ENCODE measurements at places on chromosomes 1 and 21. TPM values are rescaled to one million over a fixed set of nuclear protein-coding genes. Genes with fewer than 3 reads are reported as not detected.

DNA sequence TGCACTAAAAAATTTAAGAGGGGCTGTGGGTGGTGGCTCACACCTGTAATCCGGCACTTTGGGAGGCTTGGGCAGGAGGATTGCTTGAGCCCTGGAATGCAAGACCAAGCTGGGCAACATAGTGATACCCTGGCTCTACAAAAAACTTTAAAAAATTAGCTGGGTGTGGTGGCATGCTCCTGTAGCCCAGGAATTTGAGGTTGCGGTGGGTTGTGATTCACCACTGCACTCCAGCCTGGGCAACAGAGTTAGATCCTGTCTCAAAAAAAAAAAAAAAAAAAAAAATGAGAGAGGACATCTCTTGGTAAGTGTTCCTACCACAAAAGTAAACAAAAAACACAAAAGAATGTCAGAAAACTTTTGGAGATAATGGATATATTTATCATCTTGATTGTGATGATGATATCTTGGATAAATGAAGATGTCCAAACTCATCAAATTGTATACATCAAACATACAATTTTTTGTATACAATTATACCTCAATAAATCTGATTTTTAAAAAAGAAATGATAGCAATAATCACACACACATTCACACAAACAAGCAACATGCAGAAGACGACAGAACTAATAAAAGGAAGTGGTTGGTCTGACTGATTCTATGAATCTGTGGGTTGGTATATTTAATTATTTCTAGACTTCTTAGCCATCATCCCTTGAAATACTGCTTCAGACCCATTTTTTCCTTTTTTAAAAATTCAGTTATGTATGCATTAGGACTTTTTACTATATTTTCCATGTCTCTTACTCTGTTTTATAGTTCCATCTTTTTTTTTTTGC lies 465.9 kb downstream of the PLA2G4A start:
- DNase-seq: no peak

DNA sequence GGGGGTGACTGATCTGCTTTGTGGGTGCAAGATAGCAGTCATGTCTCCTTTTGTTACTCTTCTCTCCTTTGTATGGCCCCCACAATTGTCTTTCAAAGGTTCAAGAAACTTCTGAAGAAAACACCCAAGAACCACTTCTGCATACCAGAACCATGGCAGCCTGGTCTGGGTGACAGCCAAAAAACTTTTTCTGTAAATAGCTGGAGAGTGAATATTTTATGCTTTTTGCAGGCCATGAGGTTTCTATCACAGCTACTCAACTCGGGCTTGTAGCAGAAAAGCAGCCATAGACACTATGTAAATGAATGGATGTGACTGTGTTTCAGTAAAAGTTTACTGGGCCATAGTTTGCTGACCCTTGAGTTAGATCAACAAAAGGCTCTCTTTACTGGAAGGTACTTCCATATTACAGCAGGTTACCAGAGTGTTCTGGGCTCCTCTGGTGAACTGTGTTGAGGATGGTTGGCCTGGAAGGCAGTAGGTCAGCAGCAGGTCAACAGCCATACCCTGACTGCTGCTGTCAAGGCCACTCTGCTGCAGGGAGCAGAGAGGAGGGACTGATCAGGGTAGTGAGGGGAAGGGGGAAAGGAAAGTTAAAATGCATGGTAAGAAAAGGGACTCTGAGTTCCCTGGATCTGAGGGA lies 116.4 kb downstream of the GDAP2 start:
- no peak for DNase-seq

- DNase-seq: no peak
These were observed 194.2 kb downstream of the LRRIQ3 start for GRCh38 chr1:74003806-74004205.

Gene LDLRAD1
- not detected for polyA plus RNA-seq

Gene NUAK2
- 8.9 TPM for polyA plus RNA-seq

GRCh38 chr1:76294482-76295194 lies 220.1 kb downstream of the ST6GALNAC3 start:
- DNase-seq: no peak

- DNase-seq: no peak
These were observed 43.8 kb upstream of the KCNE2 start for GRCh38 chr21:34320011-34320410.

DNA sequence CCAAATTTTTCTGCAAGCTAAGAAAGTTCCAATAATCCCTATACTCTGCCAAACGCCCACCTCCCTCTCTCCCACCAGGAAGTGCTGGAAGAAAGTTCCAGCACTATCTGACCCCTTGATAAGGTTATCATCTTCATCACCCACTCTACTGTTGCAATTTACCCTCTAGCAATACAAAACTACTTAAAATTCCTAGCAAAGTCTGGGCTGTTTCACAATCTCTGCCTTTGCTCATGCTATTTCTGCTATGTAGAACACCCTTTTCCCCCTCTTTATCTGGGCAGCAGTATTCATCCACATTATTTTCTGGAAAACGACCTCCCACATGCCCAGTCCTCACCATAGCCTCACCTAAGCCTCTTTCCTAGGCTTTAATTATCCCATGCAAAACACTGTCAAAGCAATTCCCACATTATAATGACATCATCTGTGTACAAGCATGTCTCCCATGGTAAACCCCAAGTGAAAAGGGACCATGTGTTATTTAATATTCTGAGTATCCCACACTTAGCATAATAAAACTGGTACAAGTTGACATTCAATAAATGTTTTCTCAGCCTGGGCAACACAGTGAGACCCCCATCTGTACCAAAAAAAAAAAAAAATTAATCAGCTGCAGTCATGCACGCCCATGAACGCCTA lies 12.0 kb downstream of the F11R start:
- no peak for DNase-seq

GRCh38 chr1:2425892-2426291 lies 13.5 kb upstream of the PEX10 start:
- DNase-seq: no peak

Gene VANGL2
- polyA plus RNA-seq: 20.6 TPM

DNA sequence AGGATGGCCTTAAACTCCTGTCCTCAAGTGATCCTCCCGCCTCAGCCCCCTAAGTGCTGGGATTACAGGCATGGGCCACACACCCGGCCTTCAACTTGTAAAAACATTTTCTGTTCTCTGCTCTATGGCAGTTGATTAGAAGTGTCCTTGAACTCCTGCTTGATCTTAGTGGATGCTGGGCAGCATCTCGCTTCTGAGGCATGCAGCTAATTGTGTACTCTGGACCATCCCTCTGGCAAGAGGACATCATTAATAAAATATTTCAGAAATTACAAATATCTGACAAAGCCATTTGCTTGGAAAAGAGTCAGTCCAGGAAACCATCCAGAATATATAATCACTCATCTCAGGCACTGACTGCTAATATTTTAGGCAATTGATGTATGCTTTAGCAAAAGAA lies 8.1 kb downstream of the NGF start:
- DNase-seq: no peak

DNA sequence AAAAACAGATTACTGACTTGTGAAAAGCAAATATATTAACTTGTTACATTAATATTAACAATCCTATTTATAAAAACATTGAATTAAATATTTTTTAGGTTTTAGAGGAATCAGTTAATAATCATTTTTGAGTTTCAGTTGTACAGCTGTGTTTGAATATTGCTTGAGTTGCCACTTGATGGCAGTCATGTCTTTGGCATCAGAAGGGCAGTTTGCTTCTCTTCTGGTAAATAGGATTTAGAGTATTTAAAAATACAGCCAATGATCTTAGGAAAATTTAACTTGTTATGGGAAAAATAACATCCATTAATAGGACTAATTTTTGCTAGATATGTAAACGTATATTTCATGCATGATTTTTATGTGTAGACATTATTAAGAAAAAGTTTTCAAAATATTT lies 234.1 kb downstream of the NCAM2 start:
- DNase-seq: no peak

Gene HAO2
- not detected for polyA plus RNA-seq

Gene IL19
- polyA plus RNA-seq: not detected

GRCh38 chr21:41819856-41820281 lies 53.0 kb upstream of the RIPK4 start:
- no peak for DNase-seq

DNA sequence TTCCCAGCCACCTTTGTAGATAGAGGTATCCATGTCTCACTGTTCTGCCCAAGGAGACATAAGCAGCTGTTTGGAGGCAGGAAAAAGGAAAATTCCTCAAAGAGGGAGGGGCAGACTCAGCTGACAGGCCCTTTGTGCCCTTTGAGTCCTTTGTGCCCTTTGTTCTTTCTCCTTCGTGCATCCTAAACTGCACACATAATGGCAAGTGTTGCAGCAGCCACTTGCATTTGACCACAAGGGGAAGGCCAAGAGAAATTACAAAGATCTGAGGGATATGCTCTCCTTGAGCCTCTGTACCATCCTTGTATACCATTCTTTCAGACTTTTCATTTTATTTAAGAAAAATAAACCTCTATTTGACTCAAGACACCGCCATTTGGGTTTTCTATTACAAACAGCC lies 71.8 kb upstream of the PKN2 start:
- DNase-seq: peak; percentile 83

Gene CLDN19
- polyA plus RNA-seq: not detected

Gene BSND
- not detected for polyA plus RNA-seq

DNA sequence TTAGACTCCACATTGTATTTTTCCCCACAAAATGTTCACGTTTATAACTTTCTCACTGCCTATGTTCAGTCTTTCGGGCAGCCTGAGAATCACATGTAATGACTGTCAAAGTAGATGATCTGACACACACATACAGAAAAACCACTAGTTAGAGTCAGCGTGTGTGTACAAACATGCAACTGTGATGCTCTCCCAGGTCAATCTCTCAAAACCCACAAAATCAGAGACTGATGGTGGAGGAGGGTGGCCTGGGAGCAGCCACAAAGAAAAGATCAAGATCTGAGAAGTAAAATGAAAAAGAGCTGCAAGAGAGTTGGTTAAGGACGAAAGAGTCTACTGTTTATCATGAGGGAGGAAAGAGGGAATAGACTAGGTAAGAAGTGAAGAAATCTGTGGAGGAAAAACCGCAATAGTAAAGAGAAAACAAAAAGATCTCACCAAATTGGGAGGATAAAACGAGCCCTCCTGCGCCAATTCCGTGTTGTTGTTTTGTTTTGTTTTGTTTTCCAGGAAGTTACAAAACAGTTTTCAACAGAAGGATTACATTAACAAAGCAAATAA lies 2.3 kb downstream of the EGLN1 start:
- DNase-seq: no peak

DNA sequence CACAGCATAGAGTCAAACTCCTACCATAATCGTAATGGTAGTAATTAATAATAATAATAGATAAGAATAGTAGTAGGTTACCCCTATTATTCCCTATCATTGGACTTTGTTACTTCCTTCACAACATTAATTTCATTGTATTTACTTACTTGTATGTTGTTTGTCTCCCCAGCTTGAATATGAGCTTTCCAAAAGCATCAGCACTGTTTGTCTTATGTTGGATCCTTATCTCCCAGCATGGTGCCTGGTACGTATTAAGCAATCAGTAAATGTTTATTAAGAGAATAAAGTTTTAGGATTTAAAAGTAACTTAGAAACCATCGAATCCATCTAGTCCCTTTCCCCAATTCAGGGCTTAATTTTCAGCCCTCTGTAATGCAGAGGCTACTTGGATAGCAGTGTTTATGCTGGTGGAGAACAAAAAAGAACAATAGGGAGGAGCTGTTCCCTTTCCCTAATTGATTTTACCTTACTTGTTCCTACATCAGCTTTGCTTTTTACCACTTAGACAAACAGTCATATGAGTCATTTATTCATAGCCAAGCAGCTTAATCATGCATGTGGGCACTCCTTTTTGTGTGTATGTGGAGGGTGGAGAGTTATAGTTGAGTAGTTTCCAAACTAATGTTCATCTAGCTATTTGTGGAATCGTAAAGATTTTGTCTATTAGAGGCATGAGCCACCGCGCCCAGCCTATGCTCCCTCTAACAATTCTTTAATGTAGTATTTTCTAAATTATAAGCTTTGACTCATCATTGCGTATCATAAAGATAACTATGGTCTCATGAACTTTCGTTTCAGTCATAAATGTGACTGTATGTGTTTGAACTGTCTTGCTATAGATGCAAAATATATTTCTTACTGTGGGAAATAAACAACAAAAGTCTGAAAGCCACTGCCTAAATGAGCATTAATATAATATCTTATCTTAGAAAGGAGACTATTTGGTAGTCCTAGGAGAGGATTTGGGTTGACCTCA lies 20.9 kb upstream of the DR1 start:
- peak; percentile 68 for DNase-seq

Gene ADAMTSL4
- 0.45 TPM for polyA plus RNA-seq

Gene CA6
- polyA plus RNA-seq: not detected

Gene AMY1A
- polyA plus RNA-seq: not detected

Gene LRRC39
- polyA plus RNA-seq: 1.1 TPM

Gene S100A1
- 2.9 TPM for polyA plus RNA-seq

DNA sequence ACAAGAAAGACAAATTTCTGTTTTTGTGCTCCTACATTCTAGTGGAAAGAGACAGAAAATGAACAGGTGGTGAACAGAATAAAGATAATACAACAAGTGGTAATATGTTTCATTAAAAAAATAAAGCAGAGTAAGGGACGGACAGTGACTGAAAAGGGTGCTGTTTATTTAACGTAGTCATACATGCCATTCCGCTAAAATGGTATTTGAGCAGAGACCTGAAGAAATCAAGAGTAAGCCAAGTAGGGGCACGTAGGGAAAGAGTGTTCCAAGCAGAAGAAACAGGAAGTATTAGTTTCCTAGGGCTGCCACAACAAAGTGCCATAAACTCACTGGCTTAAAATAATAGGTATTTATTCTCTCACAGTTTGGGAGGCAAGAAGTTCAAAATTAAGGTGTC lies 65.6 kb upstream of the KCTD3 start:
- DNase-seq: no peak

- no peak for DNase-seq
These were observed 24.3 kb upstream of the ENO1 start for GRCh38 chr1:8902765-8903164.

GRCh38 chr1:198155253-198155652 lies 1.5 kb upstream of the NEK7 start:
- no peak for DNase-seq

Gene CSMD2
- polyA plus RNA-seq: 0.54 TPM

Gene LSS
- polyA plus RNA-seq: 13.2 TPM

Gene NCAM2
- 0.65 TPM for polyA plus RNA-seq

DNA sequence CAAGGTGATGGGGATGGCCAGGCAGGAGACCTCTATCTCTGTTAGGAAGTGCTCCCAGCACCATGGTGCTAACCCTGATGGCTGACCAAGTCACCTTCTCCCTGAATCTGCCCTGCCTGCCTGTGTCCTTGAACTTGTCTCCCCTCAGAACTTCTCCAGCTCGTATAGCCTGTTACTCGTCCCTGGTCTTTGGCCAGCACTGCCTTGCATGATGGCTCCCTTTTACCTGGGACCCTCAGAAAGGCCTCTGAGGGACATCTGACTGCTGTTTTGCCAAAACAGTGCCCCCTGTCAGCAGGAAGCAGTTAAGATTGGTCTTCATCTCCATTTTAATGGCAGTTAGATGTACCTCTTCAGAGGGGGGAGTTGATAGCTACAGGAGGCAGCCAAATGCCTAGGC lies 148.3 kb downstream of the RHOU start:
- DNase-seq: no peak

Gene NR5A2
- 14.1 TPM for polyA plus RNA-seq

- no peak for DNase-seq
These were observed 682.4 kb downstream of the LTN1 start for GRCh38 chr21:28310171-28310685.

GRCh38 chr1:89363196-89363595 lies 663 bp upstream of the GBP6 start:
- DNase-seq: peak; percentile 25

Gene PRRC2C
- polyA plus RNA-seq: 113 TPM
